Activated T-helper 2 cell treated with anti-CD3 and anti-CD28 coated beads, Interferon-gamma antibody, Interleukin-2, Interleukin-4, amounts not matched to agents 10 μg/mL and 5 μg/mL and 100 μg/mL, durations not matched to agents 14 hours and 24 hours and 36 hours (primary cell): ENCODE measurements at places on chromosomes 7 and 10. TPM values are rescaled to one million over a fixed set of nuclear protein-coding genes. Genes with fewer than 3 reads are reported as not detected.

Gene SCIN
- not detected in 2 replicates for total RNA-seq

Gene LIPK
- total RNA-seq, result not detected in 2 replicates

Gene UNCX
- not detected in 2 replicates for total RNA-seq

Gene ENO4
- total RNA-seq, result not detected in 2 replicates

Gene FAM24B
- total RNA-seq, result 15.6 and 16.0 TPM in 2 replicates

Gene ADAM12
- 0.02 and 0.05 TPM in 2 replicates for total RNA-seq

Gene ZNF92
- total RNA-seq, result 15.2 and 17.0 TPM in 2 replicates

Gene ADARB2
- 0.05 TPM in 1 of 2 replicates, not detected in the other for total RNA-seq

Gene PSD
- total RNA-seq, result 10.6 and 13.4 TPM in 2 replicates

Gene RGR
- not detected in 2 replicates for total RNA-seq

Gene PAPSS2
- total RNA-seq, result 0.21 and 0.25 TPM in 2 replicates

Gene WNT8B
- total RNA-seq, result 0.14 and 0.21 TPM in 2 replicates

Gene BTBD16
- not detected in 2 replicates for total RNA-seq

Gene PALD1
- total RNA-seq, result 2.1 and 2.3 TPM in 2 replicates

Gene TMEM176A
- total RNA-seq, result not detected in 2 replicates

Gene TMEM270
- not detected in 2 replicates for total RNA-seq

Gene LRRC18
- not detected in 2 replicates for total RNA-seq

Gene CTTNBP2
- not detected in 2 replicates for total RNA-seq

Gene WAC
- 126 and 130 TPM in 2 replicates for total RNA-seq

Gene UBE2H
- total RNA-seq, result 16.4 and 23.9 TPM in 2 replicates

Gene ACHE
- 0.09 and 0.21 TPM in 2 replicates for total RNA-seq

Gene SRI
- 264 and 271 TPM in 2 replicates for total RNA-seq

Gene GIMAP1
- total RNA-seq, result 3.9 and 4.5 TPM in 2 replicates

Gene SEC24C
- 119 TPM in 2 replicates for total RNA-seq

Gene SFRP4
- not detected in 2 replicates for total RNA-seq

Gene PPP1R17
- total RNA-seq, result not detected in 2 replicates

Gene ATP6V0A4
- not detected in 2 replicates for total RNA-seq

Gene ERLIN1
- 18.2 and 19.4 TPM in 2 replicates for total RNA-seq

Gene CLDN3
- total RNA-seq, result not detected in 2 replicates

Gene SP8
- not detected in 2 replicates for total RNA-seq

Gene IKZF1
- total RNA-seq, result 360 and 371 TPM in 2 replicates

Gene CDC14C
- not detected in 2 replicates for total RNA-seq

Gene CALHM3
- not detected in 2 replicates for total RNA-seq

Gene FXYD4
- total RNA-seq, result not detected in 2 replicates

Gene GIMAP2
- 29.3 and 30.5 TPM in 2 replicates for total RNA-seq

Gene RBM20
- 0.02 TPM in 1 of 2 replicates, not detected in the other for total RNA-seq

Gene C10orf120
- not detected in 2 replicates for total RNA-seq

Gene ZWINT
- total RNA-seq, result 84.3 and 87.6 TPM in 2 replicates

Gene CLCN1
- not detected in 2 replicates for total RNA-seq

Gene GJC3
- total RNA-seq, result 0.21 TPM in 1 of 2 replicates, not detected in the other

Gene ADAM8
- 214 and 220 TPM in 2 replicates for total RNA-seq

Gene BAZ1B
- 99.6 and 101 TPM in 2 replicates for total RNA-seq

Gene TMEM184A
- 0.23 TPM in 1 of 2 replicates, not detected in the other for total RNA-seq

Gene DLX6
- not detected in 2 replicates for total RNA-seq

Gene SMKR1
- total RNA-seq, result 4.7 and 6.8 TPM in 2 replicates

Gene SLC13A1
- not detected in 2 replicates for total RNA-seq
